ENCODE measurements at places on chromosomes 16 and 17.

DNA sequence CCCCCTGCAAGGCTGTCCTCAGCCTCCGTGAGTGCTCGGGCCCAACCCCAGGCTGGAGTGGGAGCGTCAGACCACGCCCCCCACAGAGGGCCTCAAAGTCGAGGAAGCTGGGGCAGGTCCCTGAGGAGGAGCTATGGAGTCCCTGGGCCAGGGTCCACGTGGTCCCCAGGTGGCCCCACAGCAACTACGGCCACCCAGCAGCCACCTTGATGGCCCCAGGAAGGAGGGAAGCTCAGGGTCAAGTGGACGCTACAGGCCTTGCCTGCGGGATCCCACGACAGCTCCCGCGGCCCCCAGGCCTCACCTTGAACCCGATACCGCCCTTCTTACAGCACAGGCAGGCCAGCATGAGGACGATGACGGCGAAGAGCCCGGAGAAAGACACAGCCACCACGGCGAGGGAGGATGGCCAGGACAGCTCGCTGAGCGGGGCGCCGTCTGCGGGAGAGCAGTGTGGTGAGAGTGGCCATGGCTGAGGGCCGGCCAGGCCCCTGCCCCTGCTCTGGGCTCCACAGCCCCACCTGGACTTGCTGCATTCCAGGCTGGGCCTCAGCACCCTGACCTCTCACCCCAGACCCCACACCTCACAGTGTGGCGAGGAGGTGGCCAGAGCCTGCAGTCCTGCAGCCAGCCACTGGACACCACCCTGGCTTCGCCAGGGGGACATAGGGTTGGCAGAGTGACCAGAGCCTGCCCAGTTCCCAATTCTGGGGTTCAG, 31.1 kb upstream of the PVALEF start:
- no peak for DNase-seq

- no peak for DNase-seq
Observed at GRCh38 chr17:5552841-5553240, 31.5 kb downstream of the NLRP1 start.

DNA sequence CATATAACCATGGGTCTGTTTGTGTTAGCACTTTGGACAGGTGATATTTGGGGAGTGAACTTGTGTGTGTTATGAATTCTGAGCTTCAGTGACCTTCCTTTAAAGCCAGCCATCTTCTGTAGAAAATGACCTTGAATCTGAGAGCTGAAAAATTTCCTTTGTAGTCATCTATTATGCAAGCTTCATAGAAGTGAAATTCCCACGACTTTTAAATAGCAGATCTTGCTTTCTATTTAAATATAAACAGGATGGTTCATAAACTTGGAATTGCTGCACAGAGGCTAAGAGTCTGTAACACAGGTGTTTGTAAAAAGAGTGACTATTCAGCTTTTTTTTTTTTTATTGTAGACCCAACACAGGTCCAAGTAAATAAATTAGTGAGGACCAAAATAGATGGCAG, 85.5 kb downstream of the MARCHF10 start:
- DNase-seq: no peak

- DNase-seq: no peak
Observed at GRCh38 chr17:417691-418420, 65.2 kb upstream of the RPH3AL start.

DNA sequence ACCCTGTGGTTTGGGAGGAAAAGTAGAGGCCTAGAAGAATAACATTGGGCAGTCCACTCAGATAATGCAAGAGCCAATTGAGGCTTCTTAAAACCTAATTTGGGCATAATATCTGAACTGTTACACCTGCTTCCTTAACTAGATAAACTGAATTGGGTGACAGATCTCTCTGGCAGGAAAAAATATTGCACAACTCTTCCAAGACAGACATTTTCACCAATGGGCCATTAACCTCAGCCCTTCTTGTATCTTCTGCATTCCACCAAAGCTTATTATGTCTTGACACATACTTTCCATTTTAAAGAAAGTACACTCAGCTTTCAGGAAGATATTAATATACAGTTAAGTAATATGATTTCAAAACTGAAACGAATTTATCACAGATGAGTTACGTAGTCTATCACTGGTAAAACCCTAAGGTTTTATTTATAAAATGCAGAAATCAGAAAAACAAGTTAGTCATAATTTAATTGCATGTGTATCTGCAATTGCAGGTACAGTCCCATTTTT, 79.9 kb upstream of the MON1B start:
- no peak for DNase-seq

DNA sequence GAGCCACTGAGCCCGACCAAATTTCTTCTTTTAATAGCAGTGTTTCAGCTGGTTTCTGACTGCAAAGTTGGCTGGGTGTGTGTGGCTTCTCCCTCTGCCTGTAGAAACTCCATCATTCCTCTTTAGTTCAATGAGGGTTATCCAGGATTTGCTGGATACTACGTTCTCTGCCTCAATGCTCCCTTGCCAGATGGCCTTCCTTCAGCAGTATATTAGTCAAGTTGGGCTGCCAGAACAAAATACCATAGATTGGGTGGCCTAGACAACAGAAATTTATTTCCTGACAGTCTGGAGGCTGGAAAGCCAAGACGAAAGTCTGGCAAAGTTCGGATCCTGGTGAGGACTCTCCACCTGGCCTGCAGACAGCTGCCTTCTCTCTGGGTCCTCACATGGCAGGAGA, 103.7 kb downstream of the NOG start:
- DNase-seq: no peak

DNA sequence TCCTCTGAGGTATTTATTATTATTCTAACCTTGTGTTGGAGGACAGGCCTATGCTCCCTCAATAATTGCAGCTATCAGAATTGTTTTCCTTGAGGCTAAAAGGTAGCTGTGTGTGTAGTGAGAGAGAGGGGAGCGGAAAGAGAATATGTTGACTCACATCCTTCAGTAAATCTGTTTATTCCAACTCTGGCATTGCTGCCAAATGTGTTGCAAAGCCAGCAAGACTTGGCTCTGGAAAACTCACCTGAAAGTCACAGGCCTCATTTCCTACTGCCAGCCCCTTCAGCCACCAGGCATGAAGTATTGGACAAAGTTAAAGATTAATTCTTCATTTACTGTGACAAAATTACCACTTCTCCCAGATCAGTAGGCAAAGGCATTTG, 9.6 kb downstream of the CA10 start:
- no peak for DNase-seq

GRCh38 chr16:54326266-54326662, 39.7 kb upstream of the IRX3 start:
- no peak for DNase-seq

DNA sequence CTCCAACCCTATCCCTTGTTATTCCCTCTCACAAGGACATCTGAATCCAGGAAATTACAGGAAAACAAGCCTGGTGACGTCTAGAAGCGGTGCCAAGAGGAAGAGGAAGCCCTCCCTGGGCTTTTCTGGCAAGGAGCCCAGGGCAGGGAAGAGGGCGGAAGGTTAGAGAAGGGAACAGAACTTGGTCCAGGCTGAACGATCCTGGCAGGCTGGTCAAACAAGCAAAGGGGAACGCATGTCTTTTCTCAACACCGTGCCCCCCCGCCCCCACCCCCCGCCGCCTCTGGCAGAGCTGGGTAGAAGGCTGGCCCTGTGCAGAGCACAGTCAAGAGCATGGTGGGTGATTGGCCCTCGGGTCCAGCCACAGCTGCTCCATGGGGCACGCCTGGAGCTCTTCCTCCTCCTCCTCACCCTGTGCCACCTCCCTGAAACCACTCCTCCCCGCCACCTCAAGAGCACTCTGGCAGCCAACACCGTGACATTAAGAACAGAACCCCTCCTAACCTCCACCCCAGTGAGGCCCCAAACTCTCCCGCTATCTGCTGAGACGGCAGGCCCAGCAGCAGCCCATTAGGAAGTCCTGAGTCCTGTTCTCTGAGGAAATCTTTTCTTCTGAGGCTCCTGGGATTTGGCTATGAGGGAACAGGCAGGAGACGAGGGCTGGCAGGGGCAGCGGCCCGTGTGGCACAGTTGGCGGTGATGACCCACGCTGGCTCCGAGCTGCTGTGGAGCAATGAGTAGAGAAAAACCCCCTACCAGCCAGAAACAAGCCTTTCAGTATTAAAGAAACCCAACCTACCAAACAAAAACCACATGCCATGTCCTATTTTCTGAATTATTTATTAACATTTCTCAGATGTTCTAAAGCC, 7.3 kb downstream of the C16orf86 start:
- no peak for DNase-seq

DNA sequence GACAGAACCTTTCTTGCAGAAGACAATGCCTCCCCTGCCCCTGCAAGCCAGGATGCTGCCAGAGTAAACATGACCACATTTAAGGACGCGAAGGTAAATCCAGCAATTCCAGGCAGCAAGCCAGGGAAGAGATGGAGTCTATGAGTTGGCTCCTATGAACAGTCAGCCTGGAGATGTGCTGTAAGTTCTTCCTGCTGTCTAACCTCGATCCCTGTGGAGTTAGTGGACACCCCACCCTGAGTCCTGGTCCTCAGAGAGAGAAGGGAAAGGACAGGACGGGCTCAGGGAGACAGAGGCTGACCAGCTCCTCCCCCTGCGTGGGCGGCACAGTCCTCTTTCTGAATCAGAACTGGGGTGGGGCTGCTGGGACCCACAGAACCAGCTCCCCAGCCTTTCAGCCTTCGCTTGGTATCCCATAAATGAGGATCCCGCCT, 24.9 kb downstream of the CDC42EP4 start:
- no peak for DNase-seq

DNA sequence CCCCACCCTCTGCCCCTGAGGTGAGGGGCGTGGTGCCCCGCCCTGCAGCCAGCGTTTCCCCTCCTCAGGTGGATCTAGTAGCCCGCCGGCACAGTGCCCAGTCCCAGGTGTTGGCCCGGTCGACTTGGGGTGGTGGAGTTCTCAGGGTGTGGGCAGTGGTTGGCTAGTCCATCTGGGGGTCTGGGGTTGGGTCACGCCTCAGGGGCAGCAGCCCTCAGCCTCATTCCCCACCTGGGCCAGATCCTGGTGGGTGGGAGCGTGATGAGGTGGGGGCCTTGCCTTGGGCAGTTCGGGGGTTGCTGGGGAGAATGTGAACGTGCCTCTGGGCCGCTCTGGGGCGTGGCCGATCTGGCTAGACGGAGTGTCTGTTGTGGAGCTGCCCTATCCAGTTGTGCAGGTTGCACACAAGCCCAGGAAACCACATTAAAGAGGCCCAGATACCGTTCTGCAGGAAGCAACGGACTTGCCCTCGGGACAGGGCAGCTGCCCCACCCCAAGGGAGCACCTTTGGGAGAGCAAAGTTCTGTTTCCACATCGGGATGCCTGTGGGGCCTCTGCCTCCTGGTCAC, 32.0 kb downstream of the GSE1 start:
- DNase-seq: no peak

GRCh38 chr17:77512062-77512946, 371.5 kb downstream of the SEC14L1 start:
- DNase-seq: no peak

All from renal cortex interstitium (tissue), 15 donors.